ENCODE measurements at places on chromosomes 1 and 21. TPM values are rescaled to one million over a fixed set of nuclear protein-coding genes. Genes with fewer than 3 reads are reported as not detected.

NBPF20 gene
- total RNA-seq, result 1.8 TPM

MTMR11 gene
- total RNA-seq, result 0.64 TPM

KISS1 gene
- total RNA-seq, result 1.2 TPM

WNT3A gene
- total RNA-seq, result not detected

RPE65 gene
- not detected for total RNA-seq

NAXE gene
- 53.1 TPM for total RNA-seq

FAM78B gene
- 0.38 TPM for total RNA-seq

TRIM63 gene
- not detected for total RNA-seq

TNFRSF9 gene
- 0.13 TPM for total RNA-seq

GOLT1A gene
- not detected for total RNA-seq

WNT9A gene
- total RNA-seq, result 0.76 TPM

SLC37A1 gene
- 11.5 TPM for total RNA-seq

HHIPL2 gene
- not detected for total RNA-seq

GCSAML gene
- not detected for total RNA-seq

NBPF12 gene
- 4.2 TPM for total RNA-seq

PRDM16 gene
- total RNA-seq, result not detected

OR2T35 gene
- total RNA-seq, result not detected

ALX3 gene
- not detected for total RNA-seq

All from dermis microvascular lymphatic vessel endothelial cell (primary cell).